ENCODE measurements at places on chromosomes 7 and 10.

- DNase-seq = no peak
Observed at GRCh38 chr10:63696205-63696604, 175.0 kb downstream of the REEP3 start.

DNA sequence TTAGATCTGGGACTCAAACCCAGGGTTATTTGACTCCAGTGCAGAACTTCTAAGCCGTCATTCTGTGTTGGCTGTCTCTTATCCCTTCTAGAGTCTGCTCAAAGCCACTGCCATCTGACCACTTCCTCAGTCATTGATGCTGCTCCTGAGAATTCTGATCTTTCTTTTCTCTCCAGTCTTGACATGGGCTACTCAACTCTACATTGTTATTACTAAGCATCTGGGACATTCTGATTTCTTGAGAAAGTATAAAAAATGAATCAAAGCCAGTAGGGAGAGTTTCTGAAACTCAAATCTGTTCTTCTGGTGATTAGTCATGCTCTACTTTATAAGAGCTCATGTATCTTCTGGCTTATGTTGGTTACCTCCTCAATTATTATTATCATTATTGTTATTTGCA is 48.7 kb downstream of the ANK3 start:
- no peak for DNase-seq

- no peak for DNase-seq
Observed at GRCh38 chr7:5183155-5183554, 6.9 kb upstream of the WIPI2 start.

DNA sequence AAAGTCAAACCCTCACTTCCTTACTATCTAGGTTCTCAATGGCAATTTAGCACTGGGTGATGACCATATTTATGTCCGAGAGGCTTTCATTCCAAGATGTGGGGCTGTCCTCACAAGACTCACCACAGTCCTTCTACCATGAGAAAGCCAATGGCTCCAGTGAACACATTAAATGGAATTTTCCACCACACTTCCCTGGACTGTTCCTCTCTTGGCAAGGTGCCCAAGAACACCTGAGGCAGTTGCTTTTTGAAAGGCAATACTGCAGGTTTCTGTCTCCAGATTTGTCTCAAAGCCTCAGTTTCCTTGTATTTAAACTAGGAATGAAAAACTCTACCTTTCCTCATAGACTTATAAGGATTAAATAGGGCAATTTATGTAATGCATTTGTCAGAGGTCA is 24.2 kb downstream of the AFAP1L2 start:
- DNase-seq = no peak

GRCh38 chr10:29828956-29829355 is 194.2 kb upstream of the SVIL start:
- DNase-seq = no peak

DNA sequence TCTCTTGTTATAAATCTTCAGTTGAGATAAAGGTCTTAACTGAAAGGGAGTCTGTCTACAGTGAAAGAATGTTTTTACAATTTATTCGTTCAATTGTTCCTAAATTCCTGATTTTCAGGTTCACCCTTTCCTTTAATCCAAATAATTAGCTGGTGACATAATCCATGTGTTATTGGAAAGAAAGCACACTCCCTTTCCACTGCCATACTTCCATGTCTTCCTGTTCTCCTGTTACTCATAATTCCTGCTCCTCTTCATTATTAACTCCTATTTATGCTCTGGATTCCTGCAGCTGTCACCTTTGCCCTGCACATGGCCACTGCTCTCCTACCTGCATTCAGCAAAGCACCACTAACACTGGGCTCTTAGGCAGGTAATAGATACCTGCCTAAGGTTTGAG is 40.0 kb upstream of the FAM3C start:
- no peak for DNase-seq

- DNase-seq = no peak
Observed at GRCh38 chr7:157513682-157514081, 176.9 kb downstream of the DNAJB6 start.
